ENCODE measurements at places on chromosomes 11 and 22.
A peak's percentile ranks its signal among the peaks of the same experiment; 100 is the strongest.

DNA sequence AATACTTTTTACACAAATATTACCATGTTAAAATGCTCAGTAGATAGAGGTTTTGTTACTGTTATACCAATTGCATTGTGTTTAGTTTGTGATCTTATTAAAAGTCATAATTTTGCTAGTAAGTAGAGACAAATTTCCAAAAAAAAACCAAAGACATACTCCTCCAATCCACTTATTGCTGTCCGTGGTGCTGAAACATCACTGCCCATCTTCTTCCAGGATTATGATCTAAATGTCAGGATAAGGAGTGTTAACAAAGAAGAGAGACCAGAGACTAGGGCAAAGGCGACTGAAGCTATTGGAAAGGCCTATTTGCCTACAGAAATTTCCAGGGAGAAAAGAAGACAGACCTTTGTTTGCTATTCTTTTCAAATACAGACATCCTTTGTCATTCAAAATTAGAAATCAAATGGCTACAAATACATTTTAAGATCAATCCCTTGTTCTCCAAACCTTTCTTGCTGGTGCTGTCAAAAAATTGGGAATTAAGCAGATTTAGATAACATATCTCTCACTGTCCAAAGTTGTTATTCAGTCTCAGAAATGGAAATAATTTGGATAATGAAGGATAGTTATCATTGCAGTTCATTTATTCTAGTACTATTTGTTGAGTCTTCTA lies 199.7 kb downstream of the C11orf91 start:
- DNase-seq, result no peak

GRCh38 chr22:30891443-30891755 lies 77.2 kb downstream of the MORC2 start:
- no peak for DNase-seq

DNA sequence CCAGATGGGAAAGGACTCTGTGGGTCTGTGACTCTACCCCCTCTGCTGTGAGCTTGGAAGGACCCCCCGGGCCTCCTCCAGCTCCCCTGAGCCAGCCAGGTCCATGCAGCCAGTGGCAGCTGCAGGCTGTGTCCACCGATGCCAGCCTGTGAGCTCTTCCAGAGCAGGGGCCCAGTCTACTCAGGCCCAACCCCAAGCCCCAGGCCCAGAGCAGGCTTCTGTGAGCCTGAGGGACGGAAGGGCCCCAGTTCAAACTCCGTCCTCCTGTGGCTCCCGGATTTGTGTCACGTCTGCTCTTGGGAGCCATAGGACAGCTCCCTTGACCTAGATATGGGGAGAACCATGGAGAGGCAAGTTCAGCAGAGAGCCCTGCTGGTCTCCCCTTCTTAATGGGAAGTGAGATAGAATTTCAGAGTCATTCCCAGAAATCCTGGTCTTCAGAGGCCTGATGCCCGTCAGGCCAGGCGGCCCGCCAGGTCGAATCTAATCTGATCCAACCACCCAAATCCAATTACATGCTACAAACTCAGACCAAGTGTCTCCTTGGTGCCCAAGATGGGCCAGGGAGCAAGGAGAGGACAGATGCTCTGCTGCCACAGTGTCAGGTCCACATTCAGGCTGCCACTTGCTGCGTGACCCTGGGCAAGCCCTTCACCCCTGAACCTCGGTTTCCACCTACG lies 75.1 kb downstream of the SCUBE1 start:
- no peak for DNase-seq

DNA sequence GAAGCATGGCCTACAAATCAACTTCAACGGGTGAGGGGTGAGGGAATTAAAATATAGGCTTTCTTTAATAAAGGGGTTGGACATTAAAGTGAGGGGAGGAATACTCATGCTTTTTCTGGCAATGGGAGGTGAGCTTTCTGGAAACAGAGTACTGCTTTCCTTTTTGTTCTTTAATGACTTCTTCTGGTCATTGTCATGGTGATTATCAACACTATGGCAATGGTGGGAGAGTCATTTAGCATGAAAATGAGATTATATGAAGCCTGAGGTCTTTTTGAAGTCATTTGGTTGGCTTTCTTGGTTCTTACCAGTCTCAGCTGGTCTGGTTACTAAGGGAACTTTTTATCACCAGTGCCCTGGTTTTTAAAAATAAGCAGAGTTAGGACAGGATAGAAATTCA lies 475.8 kb upstream of the LRRC4C start:
- DNase-seq, result no peak

DNA sequence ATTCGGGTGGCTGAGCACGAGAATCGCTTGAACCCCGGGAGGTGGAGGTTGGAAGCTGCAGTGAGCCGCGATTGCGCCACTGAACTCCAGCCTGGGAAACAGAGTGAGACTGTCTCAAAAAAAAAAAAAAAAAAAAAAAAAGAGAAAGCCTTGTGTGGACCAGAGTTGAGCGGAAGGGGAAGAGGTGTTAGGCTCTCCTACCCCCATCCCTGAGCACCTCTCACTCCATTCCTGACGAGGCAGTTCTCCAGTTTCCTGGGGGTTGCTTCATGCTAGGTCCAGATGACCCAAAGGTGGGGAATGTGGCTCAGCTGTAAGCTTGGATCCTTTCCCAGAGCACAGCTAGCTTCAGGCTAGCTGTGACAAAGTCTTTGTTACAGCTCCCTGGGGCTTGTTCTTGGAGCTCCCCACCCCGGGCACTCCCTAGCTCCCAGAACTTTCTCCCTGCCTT lies 8.8 kb upstream of the DNAL4 start:
- DNase-seq, result no peak

GRCh38 chr11:124882339-124883071 lies 15.2 kb downstream of the ROBO4 start:
- DNase-seq, result no peak

- no peak for DNase-seq
Measured at GRCh38 chr11:100578831-100579311, 108.2 kb upstream of the ARHGAP42 start.

DNA sequence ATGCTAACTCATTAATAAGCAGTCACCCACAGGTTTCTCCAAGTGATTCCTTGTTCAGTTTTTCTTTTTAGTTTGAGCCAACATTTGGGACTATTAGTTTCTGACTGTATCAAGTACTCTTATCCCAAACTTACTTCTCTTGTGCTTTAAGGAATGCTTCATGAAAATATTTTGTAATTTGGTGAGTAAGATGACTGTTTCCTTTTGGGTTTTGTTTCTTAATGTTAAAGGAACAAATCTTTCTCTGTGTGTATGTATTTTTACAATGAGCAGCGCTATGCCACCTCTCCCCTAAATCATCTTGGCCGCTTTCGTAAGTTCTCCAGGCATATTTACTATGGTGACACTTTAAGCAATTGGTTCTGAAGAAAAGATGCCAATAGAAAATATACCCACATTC lies 72.4 kb downstream of the LDLRAD3 start:
- DNase-seq, result no peak

DNA sequence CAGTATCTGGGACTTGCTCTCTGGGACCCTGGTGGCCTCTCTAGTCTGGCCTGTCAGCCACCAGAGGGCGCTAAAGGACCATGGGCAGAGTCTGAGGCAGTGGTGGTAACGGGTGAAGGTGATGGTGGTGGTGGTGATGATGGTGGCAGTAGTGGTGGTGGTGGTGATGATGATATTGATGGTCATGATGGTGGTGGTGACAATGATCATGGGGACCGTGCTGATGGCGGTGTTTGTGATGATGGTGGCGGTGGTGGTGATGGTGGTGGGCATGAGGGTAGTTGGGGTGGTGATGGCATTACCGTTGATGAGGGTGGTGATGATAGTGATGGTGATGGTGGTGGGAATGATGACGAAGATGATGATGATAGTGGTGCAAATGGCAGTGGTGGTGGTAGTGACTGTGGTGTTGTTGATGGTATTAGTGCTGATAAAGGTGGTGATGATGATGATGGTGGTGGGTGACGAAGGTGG lies 16.0 kb downstream of the TRPM5 start:
- peak; percentile 31 for DNase-seq

- no peak for DNase-seq
Measured at GRCh38 chr11:31500560-31500959, 8.9 kb downstream of the IMMP1L start.

GRCh38 chr11:68778205-68778604 lies 26.9 kb upstream of the TESMIN start:
- no peak for DNase-seq

DNA sequence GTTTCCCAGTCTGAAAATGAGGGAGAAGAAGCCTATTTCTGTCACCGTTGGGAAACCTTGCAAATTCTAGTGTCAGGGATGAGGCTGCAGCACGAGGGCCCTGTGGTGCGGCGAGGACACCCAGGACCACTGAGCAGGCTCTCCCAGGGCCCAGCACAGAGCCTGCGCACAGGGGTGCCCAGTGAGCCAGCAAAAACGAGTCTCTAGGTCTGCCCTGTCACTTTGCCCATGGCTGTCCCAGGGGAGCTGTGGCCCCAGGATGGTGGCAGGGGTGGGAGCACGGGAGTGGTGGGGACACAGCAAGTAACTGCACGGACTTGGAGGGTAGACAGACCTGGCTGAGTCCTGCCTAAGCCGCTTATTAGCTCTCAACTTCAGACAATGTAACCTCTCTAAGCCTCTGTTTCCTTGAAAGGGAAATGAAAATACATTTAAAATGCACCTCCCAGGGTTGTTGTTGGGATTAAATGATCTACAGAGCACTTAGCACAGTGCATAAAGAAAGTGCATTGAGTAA lies 44.2 kb downstream of the DSCAML1 start:
- DNase-seq, result no peak

GRCh38 chr11:12806113-12806512 lies 131.9 kb downstream of the TEAD1 start:
- DNase-seq, result peak; percentile 91

DNA sequence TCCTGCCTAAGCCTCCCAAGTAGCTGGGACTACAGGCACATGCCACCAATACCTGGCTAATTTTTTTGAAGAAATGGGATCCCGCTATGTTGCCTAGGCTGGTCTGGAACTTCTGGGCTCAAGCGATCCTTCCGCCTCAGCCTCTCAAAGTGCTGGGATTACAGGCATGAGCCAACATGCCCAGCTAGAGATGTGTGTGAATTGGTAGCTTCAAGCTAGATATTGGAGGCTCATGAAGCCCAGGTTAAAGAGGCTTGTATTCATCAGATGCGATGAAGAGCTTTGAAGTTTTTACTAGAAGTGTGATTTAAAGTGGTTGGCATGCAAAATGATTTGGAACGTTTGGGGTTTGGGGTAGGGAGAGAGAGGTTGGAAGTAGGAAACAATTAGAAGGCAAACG lies 19.6 kb downstream of the NF2 start:
- DNase-seq, result no peak

- DNase-seq, result no peak
Measured at GRCh38 chr11:74357449-74357848, 40.8 kb downstream of the PGM2L1 start.

DNA sequence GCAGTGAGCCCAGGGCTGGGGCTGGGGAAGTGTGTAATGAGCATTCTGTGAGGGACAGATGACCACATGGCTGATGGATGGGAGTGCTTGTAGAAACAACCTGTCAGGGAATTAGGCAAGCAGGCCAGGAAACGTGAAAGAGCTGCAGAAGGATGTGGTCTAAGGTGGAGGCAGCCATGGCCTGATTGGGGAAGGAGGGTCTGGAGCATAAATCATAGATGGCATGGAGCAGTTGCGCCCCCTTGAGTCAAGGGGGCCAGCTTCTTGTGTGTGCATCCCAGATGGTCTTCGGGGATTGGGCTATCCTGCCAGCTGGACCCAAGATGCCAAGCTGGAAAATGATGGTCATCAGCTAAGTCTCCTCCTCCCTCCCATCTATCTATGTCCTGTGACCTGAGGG lies 119.4 kb upstream of the CLPB start:
- peak; percentile 33 for DNase-seq

- no peak for DNase-seq
Measured at GRCh38 chr11:77596626-77597025, 6.9 kb downstream of the AQP11 start.

GRCh38 chr22:33299245-33299956 lies 241.2 kb upstream of the SYN3 start:
- DNase-seq, result no peak

GRCh38 chr22:38350444-38351359 lies 33.5 kb upstream of the CSNK1E start:
- DNase-seq, result no peak

- peak; percentile 29 for DNase-seq
Measured at GRCh38 chr11:120985718-120986569, 38.0 kb upstream of the TBCEL start.

DNA sequence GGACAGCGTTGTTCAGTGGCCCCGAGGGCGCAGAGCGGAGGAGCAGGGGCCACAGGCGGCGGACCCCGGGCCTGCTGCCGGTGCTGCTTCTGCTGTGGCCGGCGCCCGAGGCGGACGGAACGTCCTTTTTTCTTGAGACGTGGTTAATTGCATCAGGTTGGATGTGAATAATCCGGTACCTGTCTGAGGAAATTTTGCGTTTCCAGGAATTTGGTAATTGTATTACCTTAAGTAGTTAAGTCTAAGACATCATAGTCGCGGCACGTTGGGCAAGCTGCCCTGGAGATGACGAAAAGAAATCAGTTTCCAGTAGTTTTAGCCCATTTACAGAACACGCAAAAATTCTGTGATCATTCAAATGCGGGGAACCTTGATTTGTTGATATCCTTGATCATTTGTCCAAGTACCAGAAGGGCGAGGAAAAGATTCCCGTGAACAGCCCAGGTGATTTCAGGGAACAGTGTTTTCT lies 789 bp downstream of the SPECC1L start:
- DNase-seq, result peak; percentile 57

DNA sequence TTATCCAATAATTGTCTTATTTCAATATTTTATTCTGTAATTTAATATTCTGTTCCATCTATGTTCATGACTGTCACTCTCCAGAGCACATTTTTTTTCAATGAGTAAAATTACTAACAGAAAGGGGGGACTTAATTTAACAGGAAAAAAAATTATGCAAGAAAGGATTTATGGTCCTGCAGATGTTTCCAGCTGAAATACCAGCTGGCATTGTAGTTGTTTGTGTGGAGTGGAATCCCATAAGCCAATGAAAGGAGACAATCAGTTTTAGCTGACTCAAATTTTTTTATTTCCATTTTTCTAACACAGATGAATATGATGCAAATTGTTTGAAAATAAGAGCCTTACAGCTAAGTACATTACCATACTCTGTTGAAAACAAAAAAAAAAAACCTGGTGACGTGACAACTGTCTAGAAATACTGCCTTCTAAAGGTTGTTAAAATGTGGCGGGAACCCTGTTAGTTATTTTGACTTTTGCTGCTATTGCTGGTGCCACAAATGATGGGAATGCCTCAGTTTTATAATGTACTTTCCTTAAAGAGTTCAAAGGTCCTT lies 389.1 kb downstream of the ETS1 start:
- DNase-seq, result no peak

DNA sequence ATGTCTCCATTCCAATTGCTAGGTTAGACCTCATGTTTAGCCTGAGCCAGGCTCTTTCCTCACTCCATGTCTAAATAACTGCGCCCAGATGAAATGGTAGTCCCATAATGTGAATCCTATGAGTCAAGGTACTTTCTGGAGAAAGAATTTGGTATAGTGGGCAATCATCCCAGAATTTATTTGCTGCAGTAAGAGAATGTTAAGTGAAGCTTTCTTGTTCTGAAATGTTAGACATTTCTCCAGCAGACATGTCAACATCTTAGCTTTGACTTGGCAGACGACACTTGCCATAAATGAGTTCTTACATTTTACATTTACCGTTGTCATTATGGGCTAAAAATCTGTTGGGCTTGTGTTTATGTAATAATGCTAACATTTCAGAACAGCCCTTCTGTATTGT lies 165.2 kb downstream of the PGR start:
- no peak for DNase-seq
